ENCODE measurements at places on chromosomes 2 and 18.

GRCh38 chr2:188659656-188660406 lies 314.3 kb upstream of the COL3A1 start:
- no peak for DNase-seq

DNA sequence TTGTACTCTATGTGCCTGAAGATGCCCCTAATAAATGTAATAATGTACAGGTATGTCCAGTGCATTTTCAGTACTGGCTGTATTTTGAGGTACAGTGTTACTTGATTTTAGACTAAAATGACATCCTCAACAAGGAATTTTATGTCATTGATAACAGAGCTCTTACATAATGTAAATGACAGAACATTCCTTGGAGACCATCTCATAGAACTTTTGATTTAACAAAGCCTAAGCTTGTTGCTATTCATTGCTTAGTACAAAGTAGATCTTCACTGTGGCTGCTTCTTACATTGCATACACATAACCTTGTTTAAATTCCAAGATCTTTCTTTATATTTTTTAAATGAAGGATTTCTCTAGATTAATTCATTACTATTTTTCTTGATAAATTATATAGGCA lies 24.1 kb downstream of the DYNC1I2 start:
- no peak for DNase-seq

DNA sequence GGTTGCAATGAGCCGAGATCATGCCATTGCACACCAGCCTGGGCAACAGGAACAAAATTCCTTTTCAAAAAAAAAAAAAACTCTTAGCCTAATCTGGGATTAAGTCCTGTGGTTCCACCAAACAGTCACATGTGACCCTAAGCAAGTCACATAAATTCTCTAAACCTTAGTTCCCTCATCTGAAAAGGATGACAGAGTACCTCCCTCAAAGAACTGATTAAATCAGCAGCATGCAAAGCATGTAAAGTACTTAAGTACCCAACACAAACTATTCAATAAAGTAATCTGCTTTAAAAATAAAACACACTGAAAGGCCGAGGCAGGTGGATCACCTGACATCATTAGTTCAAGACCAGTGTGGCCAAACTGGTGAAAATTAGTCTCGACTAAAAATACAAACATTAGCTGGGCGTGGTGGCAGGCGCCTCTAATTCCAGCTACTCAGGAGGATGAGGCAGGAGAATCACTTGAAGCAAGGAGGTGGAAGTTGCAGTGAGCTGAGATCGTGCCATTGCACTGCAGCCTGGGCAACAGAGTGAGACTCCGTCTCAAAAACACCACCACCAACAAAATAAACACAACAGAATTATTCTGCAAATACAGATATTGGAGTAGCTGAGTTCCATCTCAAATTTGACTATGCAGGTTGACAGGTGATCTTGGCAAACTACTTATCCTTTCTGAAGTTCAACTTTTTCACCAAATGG lies 7.0 kb downstream of the USP34 start:
- no peak for DNase-seq

GRCh38 chr2:69768235-69768634 lies 26.3 kb downstream of the ANXA4 start:
- DNase-seq: no peak

DNA sequence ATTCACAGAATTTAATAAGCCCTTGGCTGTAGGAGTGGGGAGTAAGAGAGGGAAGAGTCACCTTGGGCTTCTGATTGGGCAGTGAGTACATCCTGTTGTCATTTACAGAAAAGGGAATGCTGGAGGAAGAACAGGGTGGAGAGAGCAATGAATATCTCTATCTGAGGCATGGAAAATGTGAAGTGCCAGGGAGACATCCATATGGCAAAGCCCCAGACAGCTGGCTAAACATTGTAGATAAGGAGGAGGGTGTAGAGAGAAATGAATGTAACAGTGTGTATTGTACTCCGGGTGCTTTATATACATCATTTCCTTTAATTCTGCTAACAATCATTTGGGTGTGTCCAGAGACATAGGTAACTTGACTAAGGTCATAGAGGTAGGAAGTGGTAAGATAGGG lies 103.5 kb downstream of the UPP2 start:
- no peak for DNase-seq

DNA sequence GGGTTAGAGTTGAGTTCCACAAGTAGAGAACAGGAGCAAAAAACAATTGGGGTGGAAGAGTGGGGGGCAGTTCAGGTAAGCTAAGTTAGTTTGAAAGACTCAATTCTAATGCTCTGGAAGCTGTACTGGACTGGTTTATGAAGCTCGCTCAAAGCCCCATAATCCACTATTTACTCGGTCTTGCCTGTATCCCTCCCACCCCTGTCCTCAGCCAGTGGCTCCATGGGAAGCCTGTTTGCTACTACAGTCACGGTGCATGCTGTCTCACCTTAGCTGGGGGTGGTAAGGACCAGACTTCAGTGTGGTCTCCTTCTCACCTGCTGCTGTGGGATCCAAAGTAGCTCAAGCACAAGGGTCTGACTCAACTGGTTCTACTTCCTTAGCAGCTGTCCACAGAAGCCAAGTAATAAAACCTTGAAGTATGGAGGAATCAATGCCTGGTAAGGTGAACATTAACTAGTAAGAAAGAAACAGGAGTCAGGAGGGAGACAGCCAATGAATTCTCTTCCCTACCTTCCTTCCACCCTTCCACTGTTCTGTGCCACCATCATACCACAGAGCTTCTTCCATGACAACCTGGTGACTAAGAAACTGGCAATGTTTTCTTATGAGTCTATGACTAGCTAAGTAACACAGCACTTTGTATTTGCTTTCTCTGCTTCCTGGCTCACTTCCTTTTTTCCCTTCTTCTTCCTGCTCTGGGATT lies 230.8 kb downstream of the SRBD1 start:
- DNase-seq: no peak
